ENCODE measurements at places on chromosomes 1 and 21.

DNA sequence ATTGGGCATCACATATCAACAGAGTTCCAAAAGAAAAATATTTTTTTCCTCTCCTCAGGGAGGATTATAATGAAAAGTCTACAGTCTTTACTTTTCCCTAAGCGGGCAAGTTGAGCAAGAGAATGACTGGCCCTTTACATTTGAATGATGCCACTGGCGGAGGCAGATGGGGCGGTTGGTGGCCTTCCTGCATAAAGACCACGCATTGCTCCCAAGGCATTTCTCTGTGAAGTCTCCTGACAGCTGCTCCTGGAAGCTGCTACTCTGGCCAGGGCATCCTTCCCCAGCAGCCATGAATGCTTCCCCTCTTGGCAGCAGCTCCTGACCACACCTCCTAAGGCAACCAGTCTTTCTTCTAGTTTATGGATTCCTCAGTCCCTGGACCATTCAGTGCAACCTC lies 161.1 kb upstream of the RRP15 start:
- H3K4me3 ChIP-seq: no peak overlapping the region
- H3K4me1 ChIP-seq: no peaks in the 10 kb centered on the region

GRCh38 chr1:206120406-206120805 lies 3.2 kb upstream of the AVPR1B start:
- H3K27ac ChIP-seq: no peak overlapping the region
- H3K27me3 ChIP-seq: peaks cover 12% of the 10 kb centered on the region
- no peak overlapping the region for H3K4me3 ChIP-seq
- no peak for DNase-seq

GRCh38 chr1:89221341-89221740 lies 22.6 kb upstream of the GBP4 start:
- H3K4me3 ChIP-seq: no peak overlapping the region
- no peaks in the 10 kb centered on the region for H3K27me3 ChIP-seq
- no peak overlapping the region for H3K27ac ChIP-seq
- H3K4me1 ChIP-seq: no peaks in the 10 kb centered on the region

GRCh38 chr21:43279578-43279894 lies 110.7 kb downstream of the CRYAA start:
- H3K27me3 ChIP-seq: no peaks in the 10 kb centered on the region
- H3K4me3 ChIP-seq: no peak overlapping the region
- peak; percentile 46 for DNase-seq
- H3K27ac ChIP-seq: no peak overlapping the region
- no peaks in the 10 kb centered on the region for H3K36me3 ChIP-seq

GRCh38 chr1:162632217-162632666 lies at the start of gene DDR2:
DDR2 (plus strand) TSS chr1:162632464; CDS start chr1:162719064, 86,600 bp downstream.
- DNase-seq: no peak
- H3K4me1 ChIP-seq: no peaks in the 10 kb centered on the region
- no peaks in the 10 kb centered on the region for H3K27me3 ChIP-seq
- no peak within 1 kb of the TSS for H3K27ac ChIP-seq

GRCh38 chr1:180854001-180854400 lies 58.7 kb upstream of the KIAA1614 start:
- H3K36me3 ChIP-seq: no peaks in the 10 kb centered on the region
- H3K4me3 ChIP-seq: no peak overlapping the region
- DNase-seq: no peak
- no peaks in the 10 kb centered on the region for H3K4me1 ChIP-seq
- no peaks in the 10 kb centered on the region for H3K27me3 ChIP-seq

DNA sequence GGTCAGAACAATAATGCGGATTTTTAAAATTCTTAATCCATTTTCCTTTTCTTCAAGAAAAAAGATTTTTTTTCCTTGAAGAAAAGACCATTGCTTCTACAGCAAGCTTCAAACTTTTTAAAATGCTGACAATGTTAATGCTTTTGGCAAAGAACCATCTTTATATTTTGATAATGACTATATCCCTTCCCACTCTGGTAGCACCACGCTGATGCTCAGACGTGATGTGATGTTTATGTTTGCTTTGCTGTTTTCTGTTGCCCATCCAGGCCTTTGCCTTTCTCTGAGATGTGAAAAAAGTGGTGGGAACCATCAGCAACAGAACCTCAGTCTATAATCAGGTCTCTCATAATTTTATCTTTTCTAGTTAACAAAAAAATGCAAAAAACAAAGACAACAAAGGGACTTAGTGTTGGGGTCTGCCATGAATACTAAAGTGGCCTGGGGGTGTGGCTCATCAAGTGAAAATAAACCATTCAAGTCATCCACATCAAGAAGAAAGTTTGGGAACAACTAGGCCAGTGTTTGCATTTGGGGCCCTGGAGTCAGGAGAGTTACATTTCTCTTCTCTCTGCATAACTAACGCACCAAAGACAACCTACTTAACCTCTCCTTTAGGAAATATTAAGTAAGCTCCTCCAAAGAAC lies 244.6 kb upstream of the DMRTA2 start:
- no peaks in the 10 kb centered on the region for H3K36me3 ChIP-seq
- no peaks in the 10 kb centered on the region for H3K4me1 ChIP-seq
- H3K4me3 ChIP-seq: no peak overlapping the region
- H3K27me3 ChIP-seq: no peaks in the 10 kb centered on the region
- no peak overlapping the region for H3K27ac ChIP-seq

DNA sequence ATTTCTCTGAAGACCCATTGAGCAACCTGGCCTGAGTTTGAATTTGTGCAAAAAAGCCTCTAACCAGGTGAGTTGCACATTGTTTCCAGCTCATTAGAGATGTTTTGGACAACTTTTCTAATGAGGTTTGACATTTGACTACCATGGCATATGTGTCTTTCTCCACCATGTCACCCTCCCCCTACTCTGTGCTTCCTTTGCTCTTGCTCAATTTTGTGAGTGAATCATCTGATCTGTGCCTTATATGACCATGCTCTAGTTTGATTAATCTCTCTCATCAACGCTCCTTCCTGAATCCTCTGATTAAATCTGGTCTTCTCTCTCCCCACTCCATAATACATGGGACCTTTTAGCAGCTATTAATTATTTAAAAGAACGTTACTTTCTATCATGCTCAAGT lies 144.8 kb upstream of the SAMSN1 start:
- H3K27ac ChIP-seq: no peak overlapping the region
- H3K4me3 ChIP-seq: no peak overlapping the region
- H3K27me3 ChIP-seq: no peaks in the 10 kb centered on the region
- H3K36me3 ChIP-seq: no peaks in the 10 kb centered on the region
- no peak for DNase-seq

DNA sequence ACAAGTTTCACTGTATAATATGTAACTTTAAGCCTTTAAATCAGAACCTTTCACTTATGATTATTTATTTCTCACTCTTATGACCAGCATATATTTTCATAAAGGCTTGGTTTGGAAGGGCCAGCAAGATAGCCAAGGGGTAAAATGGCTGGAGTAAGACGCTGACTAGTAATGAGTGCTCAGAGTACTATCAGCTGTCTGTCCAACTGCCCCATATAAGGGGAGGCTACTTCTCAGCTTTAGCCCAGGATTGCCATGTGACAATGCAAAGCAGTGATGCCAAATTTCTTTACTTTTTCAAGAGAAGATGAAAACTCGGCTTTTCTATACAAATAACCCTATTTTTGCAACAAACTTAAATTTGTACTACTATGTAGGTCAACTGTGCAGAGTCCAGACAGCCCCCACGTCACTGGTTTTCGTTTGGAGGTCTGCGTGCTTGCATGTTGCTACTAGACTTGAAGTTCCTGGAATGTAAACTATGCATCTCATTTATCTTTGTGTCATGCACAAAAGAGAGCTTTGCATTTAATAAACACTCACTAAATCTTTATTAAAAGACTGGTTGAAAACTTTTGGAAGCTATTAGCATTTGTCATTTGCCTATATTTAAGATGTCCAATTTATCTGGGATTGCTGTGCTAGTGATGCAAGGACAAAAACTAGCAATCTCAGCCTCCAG lies 110.4 kb downstream of the TNFSF18 start:
- no peaks in the 10 kb centered on the region for H3K4me1 ChIP-seq
- DNase-seq: no peak
- no peak overlapping the region for H3K4me3 ChIP-seq
- H3K27me3 ChIP-seq: no peaks in the 10 kb centered on the region

GRCh38 chr1:84365225-84366221 lies 32.8 kb upstream of the DNASE2B start:
- H3K27me3 ChIP-seq: no peaks in the 10 kb centered on the region
- no peaks in the 10 kb centered on the region for H3K36me3 ChIP-seq
- DNase-seq: peak; percentile 67
- H3K27ac ChIP-seq: peak overlapping the region; percentile 70

GRCh38 chr1:156839426-156840109 lies 19.3 kb downstream of the INSRR start:
- H3K27ac ChIP-seq: no peak overlapping the region
- no peak overlapping the region for H3K4me3 ChIP-seq
- no peak for DNase-seq
- H3K36me3 ChIP-seq: no peaks in the 10 kb centered on the region
- H3K27me3 ChIP-seq: no peaks in the 10 kb centered on the region

GRCh38 chr21:31141389-31142000 lies 103.2 kb upstream of the KRTAP19-8 start:
- no peak overlapping the region for H3K27ac ChIP-seq
- no peaks in the 10 kb centered on the region for H3K4me1 ChIP-seq
- DNase-seq: no peak
- no peaks in the 10 kb centered on the region for H3K27me3 ChIP-seq
- no peak overlapping the region for H3K4me3 ChIP-seq

- H3K27me3 ChIP-seq: no peaks in the 10 kb centered on the region
- H3K36me3 ChIP-seq: peaks cover 48% of the 10 kb centered on the region
- H3K4me1 ChIP-seq: peaks cover 3% of the 10 kb centered on the region
- H3K4me3 ChIP-seq: no peak overlapping the region
- H3K27ac ChIP-seq: no peak overlapping the region
- DNase-seq: no peak
Observed at GRCh38 chr21:46550116-46550941, 54.6 kb downstream of the S100B start.

DNA sequence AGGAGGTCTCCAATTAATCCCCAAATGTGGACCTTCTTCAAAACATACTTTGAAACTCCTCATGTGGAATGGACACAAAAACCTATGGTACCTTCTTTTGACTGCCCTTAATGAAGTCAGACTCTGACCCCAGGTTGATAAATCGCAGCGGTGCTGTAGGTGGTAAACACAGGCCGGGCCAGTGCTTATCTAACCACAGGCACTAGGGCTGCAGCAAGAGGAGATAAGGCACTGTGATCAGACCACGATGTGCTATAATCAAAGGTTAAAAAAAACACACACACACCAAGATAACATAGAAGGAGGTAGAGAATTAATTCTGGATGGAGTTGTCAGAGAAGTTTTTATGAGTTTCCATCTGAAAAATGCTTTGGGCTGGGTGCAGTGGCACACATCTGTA lies 52.3 kb upstream of the SIPA1L2 start:
- no peak overlapping the region for H3K27ac ChIP-seq
- no peak for DNase-seq
- peaks cover 5% of the 10 kb centered on the region for H3K4me1 ChIP-seq
- no peak overlapping the region for H3K4me3 ChIP-seq
- H3K27me3 ChIP-seq: no peaks in the 10 kb centered on the region

DNA sequence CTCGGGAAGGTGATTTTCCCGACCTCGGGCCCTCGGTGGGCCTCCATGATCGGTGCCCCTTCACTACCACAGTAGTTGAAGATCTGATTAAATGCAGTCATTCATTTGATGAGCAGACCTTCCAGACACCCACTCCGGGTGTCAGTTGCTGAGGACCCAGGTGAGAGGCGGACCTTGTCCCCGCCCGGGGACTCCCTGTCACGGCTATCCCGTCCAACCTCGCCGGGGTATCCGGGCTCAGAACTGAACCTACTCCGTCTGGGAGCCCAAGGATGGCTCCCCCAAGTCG lies 22.6 kb downstream of the RNU1-3 start:
- no peaks in the 10 kb centered on the region for H3K4me1 ChIP-seq
- H3K27me3 ChIP-seq: no peaks in the 10 kb centered on the region
- H3K36me3 ChIP-seq: peaks cover 8% of the 10 kb centered on the region
- H3K4me3 ChIP-seq: peak overlapping the region; percentile 96
- peak overlapping the region; percentile 18 for H3K27ac ChIP-seq

DNA sequence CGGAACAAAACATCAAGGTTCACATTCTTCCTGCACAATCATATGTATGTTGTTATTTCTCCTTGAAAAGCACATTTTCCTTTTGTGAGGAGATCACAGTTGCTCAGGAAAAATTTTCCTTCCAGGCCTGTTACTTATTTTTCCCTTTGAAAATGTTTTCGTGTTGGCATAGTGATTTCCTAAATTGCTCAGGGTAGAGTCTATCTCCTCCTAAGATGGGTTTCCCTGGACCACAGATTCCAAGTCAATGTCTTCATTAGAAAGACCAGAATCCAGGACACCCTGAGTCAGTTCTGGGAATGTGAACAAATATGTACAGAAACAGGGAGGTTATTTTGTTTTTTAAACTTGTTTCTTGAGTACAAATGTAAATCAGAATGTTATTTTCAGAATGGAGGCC lies 94.3 kb upstream of the C1orf105 start:
- no peak overlapping the region for H3K4me3 ChIP-seq
- H3K36me3 ChIP-seq: no peaks in the 10 kb centered on the region
- H3K27me3 ChIP-seq: no peaks in the 10 kb centered on the region
- no peak for DNase-seq
- H3K27ac ChIP-seq: peak overlapping the region; percentile 15
- peaks cover 44% of the 10 kb centered on the region for H3K4me1 ChIP-seq

GRCh38 chr1:79353224-79353623 lies 346.7 kb upstream of the ADGRL4 start:
- no peak overlapping the region for H3K27ac ChIP-seq
- no peaks in the 10 kb centered on the region for H3K36me3 ChIP-seq
- no peaks in the 10 kb centered on the region for H3K4me1 ChIP-seq
- no peaks in the 10 kb centered on the region for H3K27me3 ChIP-seq
- no peak for DNase-seq
- no peak overlapping the region for H3K4me3 ChIP-seq
